ENCODE measurements at places on chromosomes 5 and 9.

DNA sequence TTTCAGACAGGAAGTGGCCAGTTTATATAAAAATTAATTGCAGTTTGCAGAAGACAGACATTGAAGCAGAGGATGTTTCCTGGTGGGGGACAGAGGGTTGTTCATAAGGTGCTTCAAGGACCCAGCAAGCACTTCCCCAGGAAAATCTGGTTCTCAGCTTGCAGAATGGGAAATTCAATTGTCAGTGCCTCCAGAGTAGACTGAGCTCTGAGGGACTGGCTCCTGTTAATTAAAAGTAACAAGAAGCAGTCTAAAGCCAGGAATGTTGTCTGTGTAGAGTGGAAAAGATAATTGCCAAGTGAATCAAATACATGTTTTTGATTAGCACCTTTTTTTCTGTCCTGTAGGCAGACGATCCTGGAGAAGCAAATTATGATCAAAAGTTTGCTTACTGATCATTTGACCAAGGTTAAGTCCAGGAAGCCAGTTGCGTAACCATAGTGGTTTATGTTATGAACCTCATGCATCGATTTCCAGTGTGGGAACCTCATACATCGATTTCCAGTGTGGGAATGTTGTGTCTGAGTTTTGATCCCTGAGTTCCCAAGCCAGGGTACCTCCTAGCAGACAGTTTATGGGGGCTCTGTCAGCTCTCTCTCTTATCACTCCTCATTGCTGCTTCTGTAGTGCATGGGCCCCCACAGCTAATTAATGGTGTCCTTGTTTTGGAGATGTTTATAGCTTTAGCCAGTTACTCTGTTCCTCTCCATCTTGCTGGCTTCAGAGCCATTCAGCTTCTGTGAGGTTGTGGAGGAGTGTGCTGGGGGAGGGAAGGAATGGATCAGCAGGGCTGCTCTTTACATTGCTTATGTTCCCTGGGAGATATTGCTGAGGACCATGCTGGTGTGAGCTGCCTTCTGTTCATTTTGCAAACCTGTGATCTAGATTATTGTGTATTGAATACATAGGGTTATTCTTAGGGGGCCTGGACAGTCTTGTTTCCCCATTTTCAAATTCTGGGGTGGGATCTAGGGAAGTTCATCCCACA, 17.1 kb downstream of the MSANTD3 start:
- no peak for DNase-seq

GRCh38 chr5:114207615-114208014, 154.3 kb upstream of the KCNN2 start:
- no peak for DNase-seq

- no peak for DNase-seq
Measured at GRCh38 chr9:134571326-134571931, 70.2 kb upstream of the COL5A1 start.

DNA sequence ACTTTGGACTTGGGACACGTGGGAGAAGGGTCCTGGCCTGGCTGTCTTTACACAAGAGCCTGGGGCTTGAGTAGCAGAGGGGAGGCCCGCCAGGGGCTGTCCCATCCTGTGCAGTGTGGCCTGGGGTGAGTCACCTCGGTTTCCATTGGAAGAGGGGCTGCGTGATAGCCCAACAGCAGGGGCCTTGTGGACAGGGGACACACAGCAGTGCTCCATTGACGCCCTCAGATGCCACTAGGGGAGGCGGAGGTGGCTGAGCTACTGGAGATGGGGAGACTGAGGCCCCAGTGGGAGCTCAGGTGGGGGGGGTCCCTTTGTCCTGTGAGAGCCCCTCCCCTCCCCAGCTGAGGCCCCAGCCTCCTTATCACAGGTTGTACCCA, 50.0 kb upstream of the RNU6ATAC start:
- DNase-seq: no peak

DNA sequence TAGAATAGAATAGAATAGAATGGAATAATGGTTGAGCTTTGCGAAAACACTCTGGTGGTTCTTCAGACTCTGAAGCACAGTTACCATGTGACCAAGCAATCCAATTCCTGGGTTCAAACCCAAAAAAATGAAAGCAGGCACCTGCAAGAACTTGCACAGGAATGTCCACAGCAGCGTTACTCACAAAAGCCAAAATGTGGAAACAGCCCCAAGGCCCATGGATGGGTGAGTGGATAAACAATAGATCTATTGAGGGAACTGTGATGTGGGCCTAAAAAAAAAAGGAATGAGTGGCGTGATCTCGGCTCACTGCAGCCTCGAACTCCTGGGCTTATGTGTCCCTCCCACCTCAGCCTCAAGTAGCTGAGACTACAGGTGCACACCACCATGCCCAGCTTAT, 21.4 kb upstream of the TMEM250 start:
- DNase-seq: no peak

GRCh38 chr5:104498281-104498680, 935.7 kb upstream of the NUDT12 start:
- DNase-seq: no peak

DNA sequence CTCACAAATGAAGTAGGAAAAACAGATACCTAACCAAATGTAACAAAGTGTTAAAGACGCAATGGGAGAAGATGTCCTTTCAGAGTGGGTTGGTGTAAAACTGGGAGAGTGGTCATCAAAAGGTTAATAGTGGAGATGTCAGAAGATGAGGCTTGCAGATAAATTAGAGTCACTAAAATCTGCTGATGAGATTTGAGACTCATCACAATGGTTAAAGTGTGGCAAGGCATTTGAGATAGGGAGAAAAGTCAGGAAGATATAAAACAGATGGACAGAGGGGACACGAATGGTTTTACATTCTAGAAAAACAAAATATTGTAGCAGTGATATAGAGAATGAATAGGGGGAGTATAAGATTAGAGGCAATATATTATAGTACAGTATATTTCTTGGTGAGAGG, 406.0 kb upstream of the SEMA6A start:
- no peak for DNase-seq

GRCh38 chr5:27312291-27312893, 274.0 kb upstream of the CDH9 start:
- no peak for DNase-seq

- DNase-seq: no peak
Measured at GRCh38 chr9:96236854-96237550, 65.0 kb downstream of the HSD17B3 start.

- no peak for DNase-seq
Measured at GRCh38 chr9:80127920-80128319, 556.2 kb downstream of the TLE4 start.

DNA sequence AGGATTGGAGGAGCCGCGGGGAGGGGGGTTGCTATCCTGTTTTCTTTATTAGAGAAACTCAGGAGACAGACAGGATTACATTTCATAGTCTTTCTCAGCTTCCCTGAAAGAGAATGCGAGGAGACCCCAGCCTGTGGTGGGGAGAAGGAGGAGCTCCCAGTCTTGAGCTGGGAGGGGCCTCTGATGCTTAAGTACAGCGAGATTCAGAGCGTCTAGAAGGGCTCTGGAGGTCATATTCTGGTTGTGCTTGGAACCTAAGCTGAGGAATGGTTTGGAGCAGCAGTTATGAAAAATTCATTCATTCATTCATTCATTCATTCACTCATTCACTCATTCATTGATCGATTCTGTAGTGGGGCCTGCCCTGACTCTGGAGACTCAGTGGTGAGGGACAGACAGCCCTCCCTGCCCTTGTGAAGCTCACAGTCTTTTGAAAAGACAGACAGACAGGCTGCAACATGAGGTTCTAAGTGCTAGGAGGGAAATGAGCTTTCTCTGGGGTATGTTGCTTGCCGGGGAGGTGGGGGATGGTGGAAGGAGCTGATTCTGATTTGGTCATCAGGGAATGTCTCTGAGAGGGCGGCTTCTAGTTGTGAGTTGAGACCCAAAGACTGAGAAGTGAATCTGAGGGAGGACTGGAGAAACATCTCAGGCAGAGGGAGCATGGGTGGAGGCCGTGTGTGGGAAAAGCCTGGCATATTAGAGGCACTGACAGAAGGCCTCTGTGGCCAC, 2.5 kb upstream of the SPRY4 start:
- DNase-seq: no peak

DNA sequence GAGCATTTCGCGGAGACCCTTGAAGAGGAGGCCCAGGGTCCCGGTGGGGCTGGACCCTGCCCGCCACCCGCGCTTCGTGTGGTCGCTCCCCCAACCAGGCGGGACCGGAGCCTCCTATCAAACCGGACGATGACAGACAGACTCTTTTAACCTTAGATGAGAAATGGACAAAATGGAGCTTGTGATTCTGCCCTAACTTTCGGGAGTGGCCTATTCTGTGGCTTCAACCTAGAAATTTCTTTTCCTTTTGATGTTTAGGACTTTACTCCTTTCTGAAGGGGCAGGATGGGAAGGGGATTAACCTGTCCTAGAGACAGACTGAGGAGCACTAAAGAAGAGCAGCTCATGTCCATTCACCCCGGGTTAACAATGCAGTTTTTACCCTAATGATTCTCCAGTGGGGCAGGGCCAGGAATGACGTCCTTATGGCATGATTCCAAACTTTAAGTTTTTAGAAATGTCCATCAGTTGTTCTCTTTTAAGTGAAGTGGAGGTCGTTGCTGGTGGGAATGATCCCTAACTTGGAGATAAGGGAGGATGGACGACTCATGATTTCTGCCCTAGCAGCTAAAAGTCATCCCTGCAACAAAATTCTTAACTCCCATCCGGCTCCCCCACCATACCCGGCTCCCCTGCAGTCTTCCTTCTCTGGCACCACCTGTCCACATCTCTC, 1.0 kb downstream of the NIPSNAP3A start:
- DNase-seq: no peak

DNA sequence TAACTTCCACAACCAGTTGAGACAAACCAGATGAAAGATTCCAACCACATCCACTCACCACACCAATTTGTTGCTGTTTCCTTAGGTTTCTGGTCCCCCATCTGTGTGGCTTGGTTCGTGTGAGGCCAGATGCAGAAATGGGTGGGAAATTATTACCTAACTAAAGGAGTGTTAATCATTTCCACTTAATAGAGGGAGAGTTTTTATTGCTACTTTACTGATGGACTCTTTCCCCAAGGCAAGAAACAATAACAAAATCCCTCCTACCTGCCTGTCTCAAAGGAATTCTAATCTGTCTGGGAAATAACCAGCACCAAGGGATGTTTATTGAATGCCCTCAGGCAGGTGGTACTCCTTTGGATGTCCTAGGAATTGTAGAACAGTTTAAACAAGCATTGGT, 76.3 kb downstream of the TMEM167A start:
- no peak for DNase-seq

DNA sequence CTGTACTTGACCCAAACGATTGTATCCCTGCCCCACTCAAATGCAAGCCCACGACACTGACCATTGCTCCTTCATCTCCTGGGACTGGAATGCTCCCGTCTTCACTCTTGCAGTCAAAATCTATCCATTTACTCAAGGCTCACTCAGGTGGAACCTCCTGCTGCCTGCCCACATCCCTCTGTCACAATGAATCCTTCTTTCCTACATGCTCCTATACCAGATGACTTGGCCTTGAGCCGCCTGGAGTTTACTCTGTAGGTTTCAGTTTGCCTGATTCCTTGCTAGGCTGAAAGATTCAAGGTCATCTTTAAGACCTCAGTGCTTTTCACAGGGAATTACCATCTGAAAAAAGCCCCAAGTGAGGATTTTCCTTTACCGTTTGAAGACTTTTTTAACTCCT, 264.1 kb downstream of the GLIS3 start:
- no peak for DNase-seq

- no peak for DNase-seq
Measured at GRCh38 chr5:96426831-96427230, 6.2 kb downstream of the PCSK1 start.

DNA sequence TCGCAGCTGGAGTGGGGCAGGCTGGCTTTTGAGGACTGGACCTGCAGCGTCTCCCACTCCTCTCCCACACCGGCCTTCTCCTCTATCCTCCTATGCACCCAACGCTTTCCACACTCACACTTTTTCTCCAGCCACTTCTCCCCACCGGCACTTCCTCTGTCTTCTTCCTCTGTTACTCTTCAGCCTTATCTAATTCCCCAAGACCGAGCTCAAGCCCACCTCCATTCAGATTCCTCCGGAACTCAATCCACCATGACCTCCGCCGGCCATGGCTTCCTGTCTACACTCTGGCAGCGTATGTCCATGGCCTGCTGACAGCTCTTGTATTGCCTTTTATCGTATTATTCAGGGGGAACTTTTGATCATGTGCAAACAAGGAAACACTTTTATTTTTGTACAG, 545 bp upstream of the OR2V1 start:
- DNase-seq: no peak

DNA sequence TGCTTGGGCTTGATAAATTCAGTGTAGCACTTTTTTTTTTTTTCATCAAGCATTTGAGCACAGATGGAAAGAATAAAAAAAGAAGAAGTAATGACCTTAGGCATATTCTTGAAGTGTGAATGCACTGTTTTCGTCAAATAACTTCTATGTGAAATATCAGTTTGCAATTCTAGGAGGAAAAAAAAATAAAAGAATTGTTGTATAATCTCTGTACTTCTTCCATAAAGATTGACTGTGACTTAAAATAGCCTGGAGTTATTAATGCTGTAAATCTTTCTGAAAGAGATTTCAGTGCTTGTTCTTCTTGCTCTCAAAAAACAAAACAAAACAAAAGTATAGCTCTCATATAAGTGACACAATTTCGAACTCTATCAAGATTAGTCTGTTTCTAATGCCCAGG, 536.9 kb upstream of the ZNF608 start:
- DNase-seq: no peak

DNA sequence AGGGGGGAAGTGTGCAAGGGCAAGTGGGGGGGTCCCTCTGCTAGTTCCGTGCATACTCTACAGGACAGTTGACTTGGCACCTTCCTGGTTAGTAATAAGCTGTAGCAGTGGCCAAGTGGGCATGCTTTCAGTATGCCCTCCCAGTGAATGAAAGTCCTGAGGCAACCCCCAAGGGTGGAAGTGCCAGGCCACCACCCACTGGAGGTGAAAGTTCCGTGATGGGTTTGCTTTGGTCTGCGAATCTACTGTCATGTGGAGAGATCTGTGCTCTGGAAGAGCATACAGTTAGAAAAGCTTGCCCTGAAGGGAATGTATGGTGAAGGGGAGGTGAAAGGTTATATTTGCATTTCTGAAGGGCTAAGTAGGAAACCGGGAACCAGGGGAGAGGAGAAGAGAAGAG, 10.3 kb downstream of the FXN start:
- no peak for DNase-seq

DNA sequence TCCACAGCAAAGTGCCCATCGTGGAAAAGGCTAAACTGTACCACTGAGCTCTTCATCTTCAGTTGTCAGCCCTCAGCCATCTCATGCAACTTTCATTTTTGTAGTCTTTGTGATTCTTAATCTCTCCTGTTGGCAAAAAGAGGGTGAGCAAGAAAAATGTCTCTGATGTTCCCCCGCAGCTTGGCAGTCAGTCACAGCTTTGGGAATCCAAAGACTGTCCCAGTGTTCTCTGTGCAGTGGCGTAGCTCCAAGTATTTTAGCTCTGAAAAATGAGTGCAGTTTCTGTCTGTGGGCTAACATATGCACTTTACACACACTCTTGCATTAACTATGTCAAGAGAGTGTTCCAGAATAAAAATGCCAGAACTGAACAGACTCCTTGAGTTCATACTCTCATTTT, 372.2 kb downstream of the TMEM232 start:
- DNase-seq: no peak

- no peak for DNase-seq
Measured at GRCh38 chr9:130766021-130766926, 68.8 kb upstream of the ABL1 start.
